Spleen (tissue), 13 donors: ENCODE measurements at places on chromosomes 12 and 14. TPM values are rescaled to one million over a fixed set of nuclear protein-coding genes. Genes with fewer than 3 reads are reported as not detected.

SDS gene
- 1.7 TPM for polyA plus RNA-seq

EDDM3A gene
- 0.24 TPM for polyA plus RNA-seq

LALBA gene
- not detected for polyA plus RNA-seq

PTPRO gene
- polyA plus RNA-seq, result 2.3 TPM

ANAPC7 gene
- 32.2 TPM for polyA plus RNA-seq

LBHD2 gene
- polyA plus RNA-seq, result not detected

SLCO1B3 gene
- not detected for polyA plus RNA-seq

CD4 gene
- 21.8 TPM for polyA plus RNA-seq

VRK1 gene
- 16.1 TPM for polyA plus RNA-seq

GNPTAB gene
- 9.3 TPM for polyA plus RNA-seq

ACSM4 gene
- polyA plus RNA-seq, result not detected

CTSG gene
- 1.1 TPM for polyA plus RNA-seq

CIROP gene
- polyA plus RNA-seq, result not detected

ASIC1 gene
- polyA plus RNA-seq, result 0.22 TPM

TESPA1 gene
- polyA plus RNA-seq, result 7.3 TPM

FAM234B gene
- polyA plus RNA-seq, result 0.59 TPM

IGFBP6 gene
- polyA plus RNA-seq, result 144 TPM

- no peak for DNase-seq
Observed at GRCh38 chr12:89280833-89281538, 71.3 kb downstream of the DUSP6 start.

GRCh38 chr12:30263434-30263833 lies 432.2 kb downstream of the IPO8 start:
- no peak for DNase-seq

- DNase-seq, result no peak
Observed at GRCh38 chr14:55440385-55440784, at the start of gene TBPL2. Gene TBPL2 (minus strand): TSS chr14:55440616. CDS start chr14:55440449, 167 bp downstream.

DNA sequence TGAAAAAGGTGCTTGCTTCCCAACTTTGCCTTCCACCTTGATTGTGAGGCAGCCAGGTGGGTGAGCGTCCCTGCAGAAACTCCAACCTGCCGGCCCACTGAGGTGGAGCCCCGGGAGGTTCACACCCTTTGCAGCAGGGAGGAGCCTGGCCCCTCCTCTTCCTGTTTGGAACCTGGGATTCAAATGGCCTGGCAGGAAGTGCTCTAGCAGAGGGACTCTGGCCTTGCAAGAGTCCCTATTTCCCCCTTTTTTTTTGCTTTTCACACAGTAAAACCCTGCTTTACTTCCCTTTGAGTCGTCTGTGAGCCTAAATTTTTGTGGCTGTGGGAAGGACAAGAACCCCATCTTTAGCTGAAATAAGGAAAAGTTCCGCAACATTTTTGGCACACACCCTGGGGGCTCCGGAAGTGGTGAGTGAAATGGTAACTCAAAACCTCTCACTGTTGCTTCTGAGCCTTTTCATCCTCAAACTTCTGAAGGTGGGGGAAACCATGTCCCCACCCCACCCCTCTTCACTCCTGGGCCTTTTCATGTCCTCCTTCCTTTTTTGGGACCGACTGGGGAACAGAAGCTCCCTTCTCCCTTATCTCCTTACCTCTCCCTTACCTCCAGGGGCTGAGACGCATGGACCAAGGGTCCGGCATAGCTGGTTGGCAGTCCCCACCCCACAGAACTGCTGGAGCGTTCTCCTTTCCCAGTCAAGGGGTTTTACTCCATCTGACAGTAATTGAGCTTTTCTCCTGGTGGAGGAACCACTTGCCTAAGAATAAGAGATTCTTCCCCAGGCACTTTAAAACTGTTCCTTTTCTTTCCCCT lies 102.0 kb downstream of the KCNMB4 start:
- DNase-seq, result peak; percentile 69

GRCh38 chr14:84891404-84891803 lies 638.5 kb upstream of the FLRT2 start:
- no peak for DNase-seq

DNA sequence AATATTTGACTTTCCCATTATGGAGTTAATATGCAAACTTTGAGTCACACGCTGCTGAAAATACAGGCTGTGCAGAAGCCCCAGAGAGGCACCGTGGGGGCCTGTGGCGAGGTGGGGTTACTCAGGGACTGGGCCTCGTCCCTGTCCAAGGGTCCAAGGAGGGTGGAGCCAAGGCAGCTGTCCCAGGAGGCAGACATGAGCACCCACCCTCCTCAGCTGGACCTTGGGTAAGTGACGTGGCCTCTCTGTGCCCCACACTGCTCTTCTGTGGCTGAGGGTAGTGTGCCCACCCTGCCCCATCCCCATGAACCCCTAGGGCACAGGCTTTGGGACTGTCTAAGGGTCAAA lies 39.4 kb downstream of the FAM222A start:
- DNase-seq, result peak; percentile 62

DNA sequence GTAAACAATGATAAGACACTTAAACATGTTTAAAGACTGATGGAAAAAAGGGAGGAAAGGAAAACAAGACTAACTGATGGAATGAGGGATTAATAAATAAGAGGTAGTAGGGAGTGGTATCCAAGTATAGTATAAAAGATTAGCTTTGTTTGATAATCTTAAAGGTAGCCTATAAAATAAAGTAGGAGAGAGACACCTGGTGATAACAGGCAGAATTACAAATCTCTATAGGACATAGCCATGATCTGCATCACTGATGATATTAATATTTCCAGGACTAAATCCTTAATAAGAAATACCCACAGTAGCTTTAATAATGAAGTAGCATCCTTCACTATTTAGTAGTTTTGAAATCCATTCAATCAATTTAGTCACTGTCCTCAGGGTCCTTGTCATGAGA lies 30.4 kb downstream of the DLGAP5 start:
- DNase-seq, result no peak

- no peak for DNase-seq
Observed at GRCh38 chr12:108519558-108519957, 4.5 kb downstream of the FICD start.

DNA sequence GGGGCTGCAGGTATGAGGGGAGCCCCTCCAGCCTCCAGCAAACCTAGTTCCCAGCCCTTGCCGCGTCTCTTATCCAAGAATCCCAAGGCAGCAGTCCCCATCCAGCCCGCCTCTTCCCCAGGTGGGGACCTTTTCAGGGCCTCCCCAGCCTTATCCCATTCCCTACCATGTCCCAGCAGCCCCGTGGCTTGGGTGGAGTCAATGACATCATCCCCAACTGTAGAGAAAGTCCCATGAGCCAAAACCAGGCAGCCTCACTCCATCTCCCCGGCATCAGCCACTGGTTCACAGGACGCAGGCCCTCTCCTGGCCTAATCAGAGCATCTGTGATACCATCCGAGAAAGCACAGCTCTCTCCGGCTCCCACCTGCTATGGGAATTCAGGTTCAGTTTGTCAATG lies 131.0 kb downstream of the NCOR2 start:
- DNase-seq, result no peak

GRCh38 chr12:18953505-18953904 lies 176.0 kb upstream of the PLEKHA5 start:
- no peak for DNase-seq

DNA sequence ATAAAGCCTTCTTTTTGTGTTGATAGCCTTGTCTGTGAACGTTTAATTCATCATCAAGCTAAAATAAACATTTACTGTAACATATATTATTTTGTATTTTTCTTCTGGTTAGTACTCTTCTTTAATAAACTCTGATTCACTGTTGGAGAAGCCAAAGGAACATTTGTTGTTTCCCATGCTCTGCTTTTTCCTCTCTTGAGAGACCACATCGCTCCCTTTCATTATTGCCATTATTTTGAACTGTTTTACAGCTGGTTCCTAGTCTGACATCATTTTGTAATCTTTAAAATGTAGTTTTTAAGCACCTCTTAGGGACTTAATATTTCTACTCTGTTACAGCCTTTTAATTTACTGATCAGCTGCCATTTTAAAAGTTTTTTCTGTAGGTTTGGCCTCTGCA lies 301.8 kb downstream of the NPAS3 start:
- no peak for DNase-seq

GRCh38 chr12:26554332-26554731 lies 278.7 kb downstream of the ITPR2 start:
- no peak for DNase-seq

DNA sequence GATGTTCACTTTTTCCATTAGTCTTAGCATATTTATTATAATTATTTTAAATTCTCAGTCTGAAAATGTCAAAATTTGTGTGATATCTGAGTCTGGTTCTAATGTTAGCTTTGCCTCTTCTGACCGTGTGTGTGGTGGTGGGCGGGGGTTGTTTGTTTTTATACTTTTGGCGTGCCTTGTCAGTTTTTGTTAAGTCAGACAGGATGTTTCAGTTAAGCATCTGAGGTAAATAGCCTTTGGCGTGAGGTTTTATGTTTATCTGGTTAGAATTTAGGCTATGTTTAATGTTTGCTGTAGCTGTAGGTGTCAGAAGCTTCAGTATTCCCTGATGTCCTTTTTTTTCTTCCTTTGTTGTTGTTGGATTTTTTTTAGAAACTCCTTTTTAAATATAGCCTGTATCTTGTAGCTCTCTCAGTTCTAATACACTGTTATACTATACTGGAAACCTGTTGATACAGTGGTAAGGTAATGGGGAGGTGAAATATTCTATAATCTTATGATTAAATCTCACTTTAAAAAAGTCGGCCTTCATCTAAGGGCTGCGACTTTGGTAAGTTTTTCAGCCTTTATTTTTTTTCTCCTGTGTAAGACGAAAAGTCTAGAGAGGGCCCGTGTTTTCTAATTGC lies 111.6 kb downstream of the SCAF11 start:
- no peak for DNase-seq

DNA sequence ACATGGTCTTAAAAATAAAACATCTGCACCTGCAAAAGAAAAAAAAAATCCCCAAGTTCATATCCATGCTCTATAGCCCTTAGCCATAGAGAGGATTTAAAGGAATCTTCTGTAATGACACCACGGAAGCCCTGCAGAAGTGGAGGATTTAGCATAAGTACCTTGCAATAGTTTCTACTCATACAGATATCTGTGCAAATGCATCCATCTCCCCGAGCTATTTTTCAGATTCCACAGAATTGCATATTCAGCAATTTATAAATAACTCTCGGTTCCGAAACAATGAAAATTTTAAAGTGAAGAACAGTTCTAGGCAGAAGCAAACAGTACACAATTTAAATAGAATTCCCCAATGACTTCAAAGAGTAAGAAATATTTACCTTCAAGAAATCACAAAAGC lies 424 bp downstream of the IGF1 start:
- no peak for DNase-seq

DNA sequence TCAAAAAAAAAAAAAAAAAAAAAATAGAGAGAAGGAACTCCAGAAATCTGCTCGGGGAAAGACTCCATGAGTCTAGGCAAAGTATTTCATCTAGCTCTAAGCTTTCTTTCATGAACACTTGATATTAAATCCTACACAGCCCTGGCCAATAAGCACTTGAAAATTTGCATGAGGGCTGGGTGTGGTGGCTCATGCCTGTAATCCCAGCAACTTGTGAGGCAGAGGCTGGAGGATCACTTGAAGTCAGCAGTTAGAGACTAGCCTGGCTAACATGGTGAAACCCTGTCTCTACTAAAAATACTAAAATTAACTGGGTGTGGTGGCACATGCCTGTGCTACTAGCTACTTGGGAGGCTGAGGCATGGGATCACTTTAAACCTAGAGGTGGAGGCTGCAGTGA lies 13.1 kb upstream of the METAP2 start:
- no peak for DNase-seq

- DNase-seq, result no peak
Observed at GRCh38 chr14:41392226-41392625, 214.4 kb upstream of the LRFN5 start.

- no peak for DNase-seq
Observed at GRCh38 chr12:28535216-28535615, 345.0 kb downstream of the CCDC91 start.

GRCh38 chr12:117124421-117125271 lies 25.4 kb upstream of the TESC start:
- no peak for DNase-seq

- DNase-seq, result peak; percentile 70
Observed at GRCh38 chr14:90491221-90491885, 94.5 kb downstream of the CALM1 start.

- DNase-seq, result no peak
Observed at GRCh38 chr12:132018193-132018916, 68.6 kb downstream of the EP400 start.
